ENCODE measurements at places on chromosomes 1 and 21. TPM values are rescaled to one million over a fixed set of nuclear protein-coding genes. Genes with fewer than 3 reads are reported as not detected.

EPHB2 gene
- total RNA-seq = 19.2 TPM

TLCD4 gene
- 3.5 TPM for total RNA-seq

DNA sequence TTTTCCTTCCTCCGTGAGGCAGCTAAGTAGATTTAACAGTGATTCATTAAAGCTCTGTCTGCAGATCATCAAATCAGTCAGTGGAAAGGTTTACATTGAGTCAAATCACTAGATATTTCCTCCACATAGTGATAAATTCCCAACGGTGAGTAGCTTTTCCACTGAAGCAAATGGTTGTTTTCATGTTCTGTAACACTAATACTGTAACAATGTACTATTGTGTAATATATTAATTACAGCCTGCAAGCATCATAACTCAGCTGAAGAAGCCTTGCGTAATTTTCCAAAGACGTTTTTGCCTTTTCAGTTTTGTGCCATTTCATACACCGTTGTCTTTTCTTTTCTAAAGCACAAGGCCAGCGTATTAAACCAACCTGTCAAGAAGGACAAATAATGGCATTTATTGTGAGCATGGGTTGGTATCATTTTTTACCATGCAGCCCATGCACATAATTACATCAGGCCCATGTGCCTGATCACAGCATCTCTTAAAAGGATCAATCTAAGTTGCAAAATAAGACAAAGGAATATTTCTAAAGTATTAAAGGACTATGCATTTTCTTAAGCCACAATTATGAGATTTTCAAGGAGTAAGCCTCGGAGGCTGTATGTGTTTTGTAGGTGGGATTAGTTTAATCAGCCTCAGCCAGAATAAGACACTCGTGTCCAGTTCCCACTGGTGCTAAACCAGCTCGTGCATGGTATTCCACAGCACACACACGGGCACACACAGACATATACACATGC is 16.7 kb upstream of the PDE9A start:
- H3K36me3 ChIP-seq = no peaks in the 10 kb centered on the region
- H3K4me3 ChIP-seq = no peak overlapping the region
- peaks cover 10% of the 10 kb centered on the region for H3K4me1 ChIP-seq
- H3K27ac ChIP-seq = no peak overlapping the region
- DNase-seq = no peak

DNA sequence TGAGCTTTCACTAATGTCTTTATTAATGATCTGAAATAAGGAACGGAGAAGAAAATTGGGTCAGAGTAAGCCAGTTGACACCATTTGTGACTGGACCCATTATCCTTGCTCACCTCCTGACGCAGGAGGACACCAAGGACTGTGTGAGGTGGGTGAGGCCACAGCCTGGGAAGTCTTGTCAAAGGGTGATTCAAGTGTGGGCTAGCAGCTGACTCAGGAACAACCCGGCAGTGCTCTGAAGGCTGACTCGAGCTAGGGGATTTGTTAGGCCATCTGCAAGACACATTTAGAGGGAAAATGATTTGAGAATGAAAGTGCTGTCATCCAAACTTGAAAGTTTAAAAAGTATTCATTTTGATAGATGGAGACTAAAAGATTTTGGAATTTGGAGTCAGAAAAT is 21.2 kb downstream of the PRRX1 start:
- no peaks in the 10 kb centered on the region for H3K4me1 ChIP-seq
- H3K4me3 ChIP-seq = no peak overlapping the region
- no peak overlapping the region for H3K27ac ChIP-seq
- no peaks in the 10 kb centered on the region for H3K36me3 ChIP-seq
- no peaks in the 10 kb centered on the region for H3K27me3 ChIP-seq
- no peak for DNase-seq

- no peaks in the 10 kb centered on the region for H3K36me3 ChIP-seq
- no peak overlapping the region for H3K4me3 ChIP-seq
- peak overlapping the region; percentile 61 for H3K27ac ChIP-seq
These were observed 20.5 kb downstream of the ARID4B start for GRCh38 chr1:235307158-235308124.

DNA sequence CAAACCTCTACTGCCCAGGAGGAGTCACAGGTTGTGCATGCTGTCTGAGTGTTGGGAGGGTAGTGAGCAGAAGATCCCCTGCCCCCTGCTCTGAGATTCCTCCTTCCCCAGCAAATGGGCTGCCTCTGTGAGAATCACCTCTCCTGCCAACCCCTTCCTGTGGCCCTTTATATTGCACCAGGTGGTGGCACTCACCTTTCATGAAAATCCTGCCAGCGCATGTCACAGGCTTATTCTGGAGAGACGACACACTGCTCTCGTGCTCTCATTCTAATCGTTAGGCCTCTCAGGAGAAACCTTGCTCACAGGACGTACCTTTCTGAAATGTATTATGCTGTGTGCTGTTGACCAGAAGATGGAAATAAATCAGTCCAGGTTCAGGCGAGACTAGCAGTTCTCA is 113.7 kb downstream of the RGL1 start:
- no peak overlapping the region for H3K4me3 ChIP-seq
- 0 out of 2 replicates have a peak, but pooled peaks cover 3% of the 10 kb centered on the region for H3K4me1 ChIP-seq
- DNase-seq = no peak
- no peaks in the 10 kb centered on the region for H3K27me3 ChIP-seq

AGBL4 gene
- 1.5 TPM for total RNA-seq

TCHH gene
- total RNA-seq = 0.19 TPM

GRCh38 chr1:14635421-14635820 is 36.9 kb downstream of the KAZN start:
- H3K27ac ChIP-seq = no peak overlapping the region
- no peak for DNase-seq
- H3K4me3 ChIP-seq = no peak overlapping the region
- H3K36me3 ChIP-seq = no peaks in the 10 kb centered on the region
- no peaks in the 10 kb centered on the region for H3K27me3 ChIP-seq

MIXL1 gene
- 2.6 TPM for total RNA-seq

GRCh38 chr21:21200103-21200938 is 202.1 kb downstream of the NCAM2 start:
- H3K4me1 ChIP-seq = no peaks in the 10 kb centered on the region
- no peak overlapping the region for H3K27ac ChIP-seq
- no peaks in the 10 kb centered on the region for H3K27me3 ChIP-seq
- H3K36me3 ChIP-seq = no peaks in the 10 kb centered on the region

DNA sequence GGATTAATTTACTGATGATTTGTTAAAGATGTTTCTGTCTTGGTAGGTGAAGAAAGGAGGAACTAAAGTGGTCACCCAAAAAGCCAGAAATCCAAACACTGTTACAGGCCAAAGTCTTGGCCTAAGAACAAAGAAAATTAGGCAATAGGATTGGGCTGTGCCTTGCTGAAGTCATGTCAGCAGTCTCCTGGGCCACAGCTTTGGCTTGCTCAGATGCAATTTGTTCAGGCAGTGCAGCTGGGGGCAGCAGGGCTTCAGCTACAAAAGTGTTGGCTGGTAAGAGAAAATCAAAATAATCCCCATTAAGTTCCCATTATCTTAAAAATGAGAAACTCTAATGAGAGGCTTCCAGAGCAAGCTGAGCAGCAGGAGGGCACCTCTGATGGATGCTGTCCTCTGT is 14.0 kb upstream of the RAP1A start:
- no peaks in the 10 kb centered on the region for H3K27me3 ChIP-seq
- no peaks in the 10 kb centered on the region for H3K4me1 ChIP-seq

DNA sequence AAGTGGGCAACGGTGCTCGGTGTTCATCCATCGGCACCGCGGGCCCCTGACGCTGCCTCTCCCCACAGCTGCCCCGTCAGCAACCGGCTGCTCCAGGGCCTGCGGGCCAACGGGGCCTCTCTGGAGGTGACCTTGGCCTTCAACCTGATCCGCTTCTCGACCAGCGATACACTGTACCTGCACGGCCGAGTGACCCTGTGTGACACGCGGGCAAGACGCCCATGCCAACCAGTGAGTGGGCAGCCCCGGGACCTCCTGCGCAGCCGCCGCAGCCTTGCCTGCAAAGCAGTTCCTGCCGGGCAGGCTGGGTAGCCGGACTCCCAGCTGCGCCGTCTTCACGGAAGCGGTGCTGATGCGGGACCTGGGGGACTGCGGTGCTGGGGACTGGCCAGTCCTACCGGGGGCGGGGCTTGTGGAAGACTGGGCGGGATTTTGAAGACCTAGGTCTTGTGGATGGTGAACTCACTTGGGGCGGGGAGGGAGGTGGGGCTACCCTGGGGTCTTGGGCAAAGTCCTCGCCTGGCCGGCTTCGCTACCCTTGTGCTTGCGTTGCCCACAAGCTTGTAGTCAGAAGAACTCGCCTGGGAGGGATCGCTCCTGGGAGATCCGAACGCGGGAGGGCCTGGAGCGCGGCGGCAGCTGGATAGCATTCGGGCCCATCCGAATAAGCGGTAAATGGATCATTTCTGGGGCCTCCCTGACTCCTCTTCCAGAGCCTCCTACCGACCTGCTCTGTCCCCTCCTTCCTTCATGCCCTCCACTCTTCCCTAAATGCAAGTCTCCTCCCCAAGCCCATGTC is 8.8 kb upstream of the CEP85 start:
- H3K27ac ChIP-seq = no peak overlapping the region
- H3K36me3 ChIP-seq = no peaks in the 10 kb centered on the region
- H3K4me3 ChIP-seq = peak overlapping the region; percentile 69
- H3K27me3 ChIP-seq = peaks cover 60% of the 10 kb centered on the region
- H3K4me1 ChIP-seq = peaks cover 12% of the 10 kb centered on the region

- no peaks in the 10 kb centered on the region for H3K36me3 ChIP-seq
- H3K4me1 ChIP-seq = 0 out of 2 replicates have a peak, but pooled peaks cover 4% of the 10 kb centered on the region
- no peaks in the 10 kb centered on the region for H3K27me3 ChIP-seq
- no peak overlapping the region for H3K27ac ChIP-seq
- no peak for DNase-seq
These were observed 27.6 kb upstream of the SIPA1L2 start for GRCh38 chr1:232657426-232658005.

DNA sequence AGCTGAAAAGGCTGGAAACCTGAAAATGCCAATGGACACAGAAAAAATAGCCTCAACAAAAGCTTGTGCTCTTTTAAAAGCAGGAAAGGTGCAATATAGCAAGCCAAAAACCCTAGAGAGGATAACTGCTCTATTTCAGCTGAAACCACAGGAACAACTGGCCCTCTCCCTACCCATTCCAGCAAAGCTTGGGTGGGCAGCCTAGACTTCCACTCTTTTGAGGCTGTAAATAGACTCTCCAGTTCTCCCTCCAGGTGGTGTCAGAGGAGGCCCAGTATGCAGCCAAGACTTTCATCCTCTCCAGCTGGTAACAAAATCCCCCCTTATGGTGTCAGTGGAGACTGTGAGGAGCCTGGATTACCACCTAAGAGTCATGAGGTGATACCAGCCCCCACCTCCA is 206.9 kb upstream of the PLD5 start:
- DNase-seq = no peak
- H3K27ac ChIP-seq = no peak overlapping the region
- no peak overlapping the region for H3K4me3 ChIP-seq
- no peaks in the 10 kb centered on the region for H3K36me3 ChIP-seq
- H3K27me3 ChIP-seq = no peaks in the 10 kb centered on the region
- no peaks in the 10 kb centered on the region for H3K4me1 ChIP-seq

- no peak overlapping the region for H3K4me3 ChIP-seq
- H3K27me3 ChIP-seq = no peaks in the 10 kb centered on the region
- no peaks in the 10 kb centered on the region for H3K4me1 ChIP-seq
These were observed 33.4 kb downstream of the PSMG1 start for GRCh38 chr21:39149882-39150281.

DNA sequence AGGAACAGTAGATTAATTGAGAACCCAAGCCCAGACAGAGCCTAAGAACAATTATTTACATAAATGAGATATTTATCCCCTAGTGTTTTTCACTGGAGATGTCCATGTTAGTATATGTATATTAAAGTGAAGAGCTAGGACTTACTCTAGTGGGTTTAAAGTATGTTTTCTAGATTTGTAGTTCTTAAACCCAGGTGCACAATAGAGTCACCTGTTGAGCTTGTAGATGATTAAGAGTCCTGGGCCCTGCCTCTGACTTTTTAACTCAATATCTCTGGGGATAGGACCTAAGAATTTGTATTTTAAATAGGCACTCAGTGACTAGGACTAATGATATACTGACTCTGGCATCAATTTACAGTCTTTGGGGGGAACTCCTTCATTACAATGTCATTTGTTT is 112.8 kb downstream of the DNAH14 start:
- no peak overlapping the region for H3K27ac ChIP-seq
- H3K4me1 ChIP-seq = no peaks in the 10 kb centered on the region
- no peaks in the 10 kb centered on the region for H3K36me3 ChIP-seq
- no peaks in the 10 kb centered on the region for H3K27me3 ChIP-seq
- no peak overlapping the region for H3K4me3 ChIP-seq

DNA sequence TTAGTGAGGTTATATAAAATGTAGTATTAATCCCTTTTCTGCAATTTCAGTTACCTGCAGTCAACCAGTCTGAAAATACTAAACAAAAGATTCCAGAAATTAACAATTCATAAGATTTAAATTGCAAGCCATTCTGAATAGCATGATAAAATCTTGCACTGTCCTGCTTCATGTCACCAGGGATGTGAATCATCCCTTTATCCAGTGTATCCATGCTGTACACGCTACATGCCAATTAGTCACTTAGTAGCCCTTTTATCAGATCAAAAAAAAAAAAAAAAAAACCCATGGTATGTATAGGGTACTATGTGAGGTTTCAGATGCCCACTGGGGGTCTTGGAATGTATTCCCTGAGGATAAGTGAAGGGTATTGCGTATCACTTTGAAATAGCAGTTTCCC is 191.3 kb upstream of the HP1BP3 start:
- no peaks in the 10 kb centered on the region for H3K36me3 ChIP-seq
- no peaks in the 10 kb centered on the region for H3K27me3 ChIP-seq
- no peak overlapping the region for H3K27ac ChIP-seq
- DNase-seq = no peak
- H3K4me1 ChIP-seq = no peaks in the 10 kb centered on the region
- no peak overlapping the region for H3K4me3 ChIP-seq

DNA sequence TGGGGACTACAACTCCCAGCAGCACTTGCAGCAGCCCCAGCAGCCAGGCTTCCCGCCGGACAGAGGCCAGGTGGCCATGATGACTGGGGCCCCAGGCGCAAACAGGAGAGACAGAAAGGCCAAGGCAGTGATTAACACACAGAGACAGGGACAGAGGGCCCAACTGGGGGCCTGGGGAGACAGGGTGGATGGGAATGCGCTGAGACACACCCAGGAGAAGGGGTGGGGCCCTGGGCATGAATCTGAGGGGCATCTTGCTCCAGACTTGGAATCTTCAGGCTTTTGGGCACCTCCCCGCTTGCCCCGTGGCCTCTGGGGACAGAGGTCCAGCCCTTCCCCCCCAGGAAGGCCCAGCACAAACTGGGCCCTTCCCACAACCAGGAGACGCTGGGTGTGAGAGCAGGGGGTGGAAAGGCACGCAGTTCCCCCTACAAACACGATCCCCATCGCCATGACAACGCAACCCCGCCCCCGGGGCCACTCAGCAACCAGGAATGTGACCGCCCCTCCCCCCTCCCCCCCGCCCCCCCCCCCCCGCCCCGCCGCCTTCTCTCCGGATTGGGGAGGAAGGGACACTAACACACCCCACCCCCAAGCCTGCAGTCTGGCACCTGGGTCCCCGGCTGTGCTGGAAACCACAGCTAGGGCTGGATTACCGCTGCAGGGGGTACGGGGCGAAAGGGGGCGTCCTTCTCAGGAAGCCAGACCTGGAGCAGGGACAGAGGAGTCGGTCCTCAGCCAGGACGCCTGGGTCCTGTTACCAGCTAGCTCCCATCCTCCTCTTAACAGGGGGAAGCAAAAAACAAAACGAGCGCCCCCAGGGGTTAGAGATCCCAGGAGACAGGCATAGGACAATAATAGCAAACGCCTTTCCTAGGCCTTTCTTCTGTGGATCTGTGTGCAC is 4.5 kb downstream of the HDGF start:
- H3K4me1 ChIP-seq = peaks cover 57% of the 10 kb centered on the region
- H3K27ac ChIP-seq = peak overlapping the region; percentile 100
- peak overlapping the region; percentile 88 for H3K4me3 ChIP-seq
- H3K36me3 ChIP-seq = peaks cover 5% of the 10 kb centered on the region

All from GM23338 (cell line).